ENCODE measurements at places on chromosomes 12 and 14.

DNA sequence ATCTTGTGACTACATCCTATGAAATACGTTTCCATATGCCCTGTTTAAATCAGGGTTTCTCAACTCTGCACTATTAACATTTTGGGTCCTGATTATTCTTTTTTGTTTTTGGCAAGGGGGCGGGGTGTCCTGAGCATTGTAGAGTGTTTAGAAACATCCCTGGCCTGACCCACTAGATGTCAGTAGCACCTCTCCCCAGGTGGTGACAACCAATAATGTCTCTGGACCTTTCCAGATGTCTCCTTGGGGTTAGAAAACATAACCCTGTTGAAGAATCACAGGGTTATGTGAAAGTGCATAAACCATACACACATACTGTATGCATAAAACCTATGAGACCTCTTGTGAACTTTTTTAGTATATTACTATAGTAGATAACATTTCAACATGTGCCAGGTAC is 1.4 kb downstream of the ACAD10 start:
- DNase-seq = no peak

DNA sequence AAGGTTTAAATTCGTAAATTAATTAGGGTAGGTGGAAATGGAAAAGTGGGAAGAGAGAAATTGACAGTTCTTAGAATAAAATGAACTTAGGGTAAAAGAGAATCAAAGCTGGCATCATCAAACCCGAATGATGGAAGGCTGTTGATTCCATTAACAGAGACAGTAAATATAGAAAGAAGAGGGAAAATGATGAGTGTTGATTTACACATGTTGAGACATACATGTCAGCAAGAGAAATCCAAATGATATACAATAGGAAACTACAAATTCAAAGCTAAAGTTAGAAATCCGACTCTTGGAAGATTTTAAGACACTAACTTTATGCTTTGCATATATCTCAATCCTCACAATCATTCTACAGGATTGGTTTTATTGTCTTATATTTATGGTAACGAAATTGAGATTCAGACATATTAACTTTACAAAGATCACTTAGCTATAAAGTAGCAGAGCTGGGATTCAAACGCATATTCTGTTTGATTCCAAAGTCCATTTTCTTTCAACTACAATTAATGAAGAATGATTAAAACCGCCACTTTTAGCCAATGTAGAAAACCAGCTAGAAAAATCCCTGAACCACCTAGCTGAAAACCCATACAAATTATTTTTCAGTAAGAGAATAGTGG is 30.2 kb downstream of the LIMA1 start:
- DNase-seq = no peak

GRCh38 chr12:48795550-48796455 is 6.9 kb upstream of the ADCY6 start:
- peak; percentile 77 for DNase-seq

- no peak for DNase-seq
Observed at GRCh38 chr12:118307069-118307954, 65.4 kb downstream of the TAOK3 start.

GRCh38 chr14:74846968-74847665 is 28.8 kb downstream of the PROX2 start:
- no peak for DNase-seq

DNA sequence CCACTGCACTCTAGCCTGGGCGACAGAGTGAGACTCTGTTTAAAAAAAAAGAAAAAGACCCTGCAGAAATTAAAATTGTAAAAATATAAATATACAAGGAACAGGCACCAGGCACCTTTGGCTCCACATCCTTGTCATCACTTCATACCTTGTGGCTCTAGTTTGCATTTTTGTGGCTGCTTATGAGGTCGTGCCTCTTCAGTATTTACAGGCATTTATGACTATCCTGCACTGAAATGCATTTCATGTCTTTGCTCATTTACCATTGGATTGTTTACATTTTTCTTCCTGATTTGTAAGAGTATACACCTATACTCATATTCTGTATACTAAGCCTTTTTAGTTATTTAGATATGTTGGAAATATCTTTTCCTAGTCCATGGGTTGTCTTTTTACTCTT is 20.1 kb downstream of the BICD1 start:
- DNase-seq = no peak

DNA sequence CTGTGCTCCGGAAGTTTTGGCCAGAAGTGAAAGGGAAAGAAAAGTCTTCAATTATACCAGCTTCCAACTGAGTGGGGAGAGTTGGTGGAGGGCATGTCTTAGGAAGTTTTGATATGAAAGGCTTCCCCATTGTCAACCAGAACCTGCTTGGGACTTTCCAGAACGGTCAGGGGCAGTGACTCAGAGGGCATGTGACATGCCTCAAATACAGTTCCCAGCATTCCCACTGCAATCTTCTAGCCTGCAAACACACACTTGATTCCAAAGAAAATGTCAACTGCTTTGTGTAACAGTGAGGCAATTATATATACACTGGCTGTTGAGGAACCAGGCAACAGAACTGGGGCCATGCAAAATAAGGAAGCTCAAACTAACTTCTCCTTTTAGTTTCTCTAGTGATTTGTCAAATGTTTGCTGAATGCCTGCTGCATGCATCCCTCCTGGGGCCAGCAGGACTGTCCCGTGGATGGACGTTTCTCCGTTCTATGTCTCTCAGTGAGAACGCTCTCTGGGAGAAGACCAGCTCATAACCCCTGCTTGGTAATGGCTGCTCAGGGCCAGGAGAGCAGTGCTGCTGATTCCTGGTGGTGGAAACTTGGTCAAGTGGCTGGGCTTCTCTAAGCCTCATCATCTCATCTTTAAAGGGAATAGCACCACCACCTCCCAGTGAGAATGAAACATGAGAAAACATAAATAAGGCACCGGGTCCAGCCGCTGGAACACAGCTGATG is 18.3 kb downstream of the SLC25A47 start:
- DNase-seq = peak; percentile 42

DNA sequence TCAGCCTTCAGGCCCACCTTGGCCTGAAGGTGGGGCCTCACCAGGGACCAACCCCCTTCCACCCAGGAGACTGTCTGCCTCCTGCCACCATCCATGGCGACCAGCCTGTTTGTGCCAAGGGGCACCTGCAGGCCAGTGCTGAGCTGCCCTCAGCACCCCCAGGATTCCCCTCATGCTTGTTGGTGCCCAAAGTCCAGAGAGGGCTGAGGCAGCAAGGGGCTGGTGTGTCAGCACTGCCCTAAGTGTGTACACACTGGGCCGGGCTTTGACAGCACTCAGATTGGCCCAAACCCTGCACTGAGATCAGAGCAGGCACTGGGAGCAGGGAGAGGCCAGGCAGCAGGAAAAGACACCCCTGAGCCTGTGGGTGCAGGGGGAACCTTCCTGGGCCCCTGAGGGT is 18.6 kb downstream of the SYNJ2BP start:
- DNase-seq = no peak

GRCh38 chr12:45622210-45622937 is 107.1 kb upstream of the ARID2 start:
- DNase-seq = no peak

GRCh38 chr14:85122690-85123089 is 407.3 kb upstream of the FLRT2 start:
- DNase-seq = no peak

GRCh38 chr12:16062611-16063010 is 151.5 kb downstream of the DERA start:
- DNase-seq = no peak

DNA sequence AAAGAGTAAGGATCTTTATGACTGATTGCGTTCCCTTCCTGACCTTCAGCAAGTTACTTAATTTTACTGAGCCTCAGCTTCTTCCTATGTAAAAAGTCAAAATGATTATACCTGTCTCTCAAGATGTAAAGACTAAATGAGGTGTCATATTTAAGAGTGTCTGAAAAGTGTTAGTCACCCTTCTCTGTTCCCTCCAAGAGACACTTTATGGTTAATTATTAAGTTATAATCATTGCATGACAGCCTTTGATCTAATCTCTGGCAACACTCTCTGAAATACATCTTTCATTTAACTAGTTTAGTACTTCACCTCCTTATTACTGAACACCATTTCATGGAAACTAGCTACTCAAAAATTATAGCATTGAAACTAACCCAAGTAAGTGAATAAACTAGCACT is 54.8 kb downstream of the BMAL2 start:
- DNase-seq = no peak

DNA sequence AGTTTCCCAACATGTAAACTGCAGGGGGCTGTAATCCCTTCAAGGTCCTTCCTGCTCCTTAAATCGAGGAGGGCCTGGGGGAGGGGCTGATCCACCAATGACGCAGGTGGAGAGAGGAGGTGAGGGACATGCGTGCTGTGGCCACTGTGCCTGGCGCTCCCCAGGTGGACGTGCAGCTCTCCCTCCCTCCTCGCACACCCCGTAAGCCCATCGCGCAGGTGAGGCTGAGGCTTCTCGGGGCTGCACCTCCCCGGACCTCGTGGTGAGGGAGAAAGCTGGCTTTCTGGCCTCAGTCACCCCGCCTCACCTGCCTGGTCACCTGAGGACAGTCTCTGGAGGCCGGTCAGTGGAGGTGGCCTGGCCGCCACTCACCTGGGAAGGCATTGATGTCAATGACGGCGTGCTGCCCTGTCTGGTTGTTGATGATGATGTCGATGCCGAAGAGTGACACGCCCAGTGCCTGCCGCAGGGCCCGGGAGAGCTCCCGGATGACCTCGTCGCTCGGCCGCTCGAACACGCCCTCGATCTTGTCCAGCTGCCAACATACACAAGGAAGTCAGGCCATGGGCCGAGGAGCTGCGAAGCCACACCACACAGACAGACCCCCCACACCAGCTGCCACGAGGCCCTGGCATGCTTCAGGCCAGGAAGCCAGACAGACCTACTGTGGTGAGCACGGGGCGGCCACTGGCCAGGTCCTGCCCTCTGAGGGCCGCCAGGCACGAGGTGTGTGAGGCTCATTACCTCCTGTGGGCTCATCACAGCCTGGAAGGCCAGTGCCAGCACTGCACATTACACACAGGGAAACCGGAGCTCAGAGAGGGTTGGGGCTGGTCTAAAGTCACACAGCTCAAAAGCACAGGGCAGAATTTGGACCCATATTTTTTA is 23.3 kb downstream of the CHGA start:
- DNase-seq = peak; percentile 88

- no peak for DNase-seq
Observed at GRCh38 chr12:106987846-106988245, 900 bp upstream of the MTERF2 start.

DNA sequence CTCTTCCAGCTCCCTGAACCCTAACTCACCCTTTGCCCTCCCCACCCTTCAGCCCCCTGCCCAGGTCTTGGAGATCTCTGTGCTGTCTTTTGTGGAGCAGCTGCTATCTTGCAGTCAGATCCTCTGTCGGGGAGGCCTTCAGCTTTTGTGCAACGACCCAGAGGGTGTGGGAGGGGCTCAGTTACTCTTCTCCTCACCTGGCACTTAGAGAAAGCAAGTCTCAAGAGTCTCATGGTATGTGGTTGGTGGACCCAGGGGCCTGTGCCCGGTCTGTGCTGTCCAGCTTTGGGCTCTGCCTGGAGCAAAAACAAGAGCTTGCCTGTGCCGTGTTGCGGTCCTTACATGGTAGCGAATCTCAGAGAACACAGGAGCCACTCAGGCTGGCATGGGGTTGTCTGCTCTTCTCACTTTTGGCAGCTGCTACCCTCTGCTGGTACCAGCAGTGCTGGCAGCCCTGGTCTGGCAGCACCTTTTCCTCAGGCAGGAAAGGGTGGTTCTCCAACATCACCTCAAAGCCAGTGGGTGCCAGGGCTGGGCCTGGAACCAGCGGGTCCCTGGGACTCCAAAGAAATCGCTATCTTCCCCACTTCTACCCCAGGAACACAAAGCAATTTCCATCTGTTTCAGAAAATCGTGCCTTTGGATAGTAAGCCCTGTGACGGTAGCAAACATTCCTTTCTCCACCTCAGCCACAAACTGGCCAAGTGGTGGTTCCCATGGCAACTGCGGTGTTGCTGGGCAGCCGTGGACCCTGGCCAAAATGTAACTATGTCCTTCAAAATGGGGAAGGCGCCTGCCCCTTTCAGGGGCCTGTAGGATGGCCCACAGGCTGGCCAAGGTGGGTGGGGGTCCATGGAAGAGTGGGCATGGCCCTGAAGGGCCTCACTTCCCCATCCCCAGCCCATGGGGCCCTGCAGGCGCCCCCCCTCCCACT is 90.0 kb downstream of the RIN3 start:
- peak; percentile 59 for DNase-seq

GRCh38 chr12:27462151-27462694 is 15.7 kb downstream of the SMCO2 start:
- no peak for DNase-seq

- peak; percentile 45 for DNase-seq
Observed at GRCh38 chr14:34843011-34843554, 32.1 kb downstream of the BAZ1A start.

DNA sequence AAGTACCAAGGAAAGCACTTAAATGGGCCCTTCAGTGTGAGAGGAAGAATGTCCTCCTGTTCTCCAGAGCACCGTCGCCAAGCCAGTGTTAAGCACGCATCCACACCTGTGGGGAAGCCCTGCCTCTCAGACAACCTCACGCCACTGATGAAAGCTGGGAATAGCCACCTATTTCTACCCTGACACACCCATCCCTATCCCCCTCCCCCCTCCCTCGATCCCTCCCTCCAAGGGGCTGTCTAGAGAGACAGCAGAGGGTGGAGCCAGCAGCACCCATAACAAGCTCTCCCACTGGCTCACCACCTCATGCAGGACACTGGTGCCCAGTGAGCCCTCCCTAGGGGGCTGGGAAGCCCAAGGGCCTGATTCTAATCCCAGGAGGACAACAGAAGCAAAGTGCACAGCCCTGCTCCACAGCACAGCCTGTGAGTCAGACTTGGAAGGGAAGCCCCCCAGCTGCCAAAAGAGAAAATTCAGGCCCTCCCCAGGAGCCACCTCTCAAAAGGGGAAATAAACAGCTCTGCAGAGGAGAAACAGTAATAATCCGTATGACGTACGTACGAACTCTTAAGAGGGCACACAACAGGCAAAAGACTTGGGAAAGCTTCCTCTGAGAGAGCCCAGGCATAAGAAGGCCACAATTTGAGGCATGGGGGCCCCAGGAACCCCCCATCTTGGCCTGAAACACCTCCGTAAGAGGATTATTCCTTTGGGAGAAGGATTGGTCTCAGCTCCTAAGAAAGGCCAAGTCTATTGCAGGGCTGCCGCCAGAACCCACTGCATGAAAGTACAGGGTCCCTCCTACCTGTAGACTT is 7.8 kb downstream of the PITPNM2 start:
- no peak for DNase-seq
